ENCODE measurements at places on chromosomes 7 and 10.

- DNase-seq = no peak
Observed at GRCh38 chr10:71811351-71811750, 38.0 kb upstream of the VSIR start.

GRCh38 chr10:130135676-130136225 lies 440 bp upstream of the GLRX3 start:
- DNase-seq = no peak

- no peak for DNase-seq
Observed at GRCh38 chr7:2013381-2014311, 219.1 kb downstream of the MAD1L1 start.

DNA sequence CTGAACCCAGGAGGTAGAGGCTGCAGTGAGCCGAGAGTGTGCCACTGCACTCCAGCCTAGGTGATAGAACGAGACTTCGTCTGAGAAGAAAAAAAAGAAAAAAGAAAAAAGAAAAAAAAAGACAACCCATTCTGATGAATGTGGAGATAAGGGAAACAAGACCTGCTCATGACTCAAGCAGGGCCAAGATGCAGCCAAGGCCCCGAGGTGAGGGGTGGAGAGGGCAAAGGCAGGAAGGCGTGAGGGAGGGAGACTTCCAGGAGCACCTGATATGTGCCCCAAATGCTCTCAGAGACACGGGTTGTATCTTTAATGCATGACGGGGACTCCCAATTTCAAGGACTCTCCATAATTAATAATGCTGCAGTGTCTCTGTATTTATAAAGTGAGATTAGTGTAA lies 134.6 kb downstream of the PIP4K2A start:
- DNase-seq = no peak

- DNase-seq = no peak
Observed at GRCh38 chr7:120276720-120277119, 3.7 kb downstream of the KCND2 start.

GRCh38 chr7:68434857-68435256 lies 1163.4 kb upstream of the AUTS2 start:
- no peak for DNase-seq

DNA sequence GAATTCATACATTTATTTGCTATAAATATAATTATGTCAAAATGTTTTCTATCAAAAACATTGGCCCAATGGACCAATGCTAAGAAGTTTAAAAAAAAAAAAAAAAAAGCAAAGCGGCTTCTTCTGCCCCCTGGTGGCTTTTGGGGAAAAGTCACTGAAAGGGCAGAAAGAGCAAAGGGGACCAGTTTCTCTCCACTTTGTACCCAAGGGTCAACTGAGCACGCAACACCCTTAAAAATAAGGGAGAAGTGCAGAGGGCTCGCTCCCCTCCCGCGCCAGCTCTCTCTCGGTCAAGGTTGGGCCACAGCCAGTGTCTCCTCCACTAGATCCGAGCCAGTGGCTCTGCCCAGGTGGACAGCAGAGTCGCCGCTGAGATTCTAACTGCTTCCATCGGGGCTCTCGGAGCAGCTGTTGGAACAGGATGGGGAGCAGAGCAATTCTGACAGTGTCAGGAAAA lies 136.4 kb upstream of the FGFR2 start:
- DNase-seq = no peak

DNA sequence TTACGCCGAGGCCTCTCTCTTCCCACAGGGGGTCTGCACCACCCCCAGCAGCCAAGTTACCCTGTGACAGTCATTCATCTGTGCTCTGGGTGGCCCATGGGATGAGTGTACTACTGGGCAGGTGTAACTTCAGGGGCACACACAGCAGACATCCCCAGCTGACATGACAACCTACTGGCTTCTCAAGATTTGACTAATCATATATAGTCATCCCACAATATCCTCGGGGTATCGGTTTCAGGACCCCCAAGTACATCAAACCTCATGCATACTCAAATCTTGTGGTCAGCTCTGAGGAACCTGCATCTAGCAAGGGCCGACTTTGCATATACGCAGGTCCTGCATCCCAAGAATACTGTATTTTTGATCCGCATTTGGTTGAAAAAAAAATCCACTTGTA lies 336.9 kb upstream of the C7orf33 start:
- no peak for DNase-seq

GRCh38 chr10:24193330-24193729 lies 15.6 kb upstream of the KIAA1217 start:
- no peak for DNase-seq

GRCh38 chr7:111532625-111533024 lies 29.7 kb downstream of the IMMP2L start:
- no peak for DNase-seq

GRCh38 chr7:105036217-105037168 lies 22.5 kb downstream of the KMT2E start:
- no peak for DNase-seq

DNA sequence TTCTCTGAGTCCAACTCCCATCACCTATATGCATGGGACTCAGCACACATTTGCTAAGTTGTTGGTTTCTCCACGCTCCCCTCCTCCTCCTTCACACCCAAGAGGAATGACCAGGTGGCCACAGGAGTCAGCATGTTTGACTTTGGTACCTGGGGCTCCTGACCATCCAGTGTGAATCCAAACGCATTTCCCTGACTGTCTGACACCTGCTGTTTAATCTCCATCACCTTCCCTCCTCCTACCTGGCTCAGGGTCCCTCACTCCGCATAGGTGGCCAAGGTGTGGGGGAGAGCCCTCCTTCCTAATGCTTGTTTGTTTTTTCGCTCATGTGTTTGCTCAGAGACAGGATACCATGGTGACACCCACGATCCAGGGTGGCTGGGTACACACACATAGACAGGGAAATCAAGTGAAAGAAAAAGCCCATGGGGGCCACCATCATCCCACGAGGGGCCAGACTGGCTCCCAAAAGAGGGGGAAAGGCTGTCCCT lies 194.9 kb downstream of the KCNMA1 start:
- DNase-seq = no peak

GRCh38 chr10:52216852-52217251 lies 97.2 kb upstream of the DKK1 start:
- DNase-seq = peak; percentile 64

- no peak for DNase-seq
Observed at GRCh38 chr10:66990143-66990830, 64.5 kb downstream of the LRRTM3 start.

DNA sequence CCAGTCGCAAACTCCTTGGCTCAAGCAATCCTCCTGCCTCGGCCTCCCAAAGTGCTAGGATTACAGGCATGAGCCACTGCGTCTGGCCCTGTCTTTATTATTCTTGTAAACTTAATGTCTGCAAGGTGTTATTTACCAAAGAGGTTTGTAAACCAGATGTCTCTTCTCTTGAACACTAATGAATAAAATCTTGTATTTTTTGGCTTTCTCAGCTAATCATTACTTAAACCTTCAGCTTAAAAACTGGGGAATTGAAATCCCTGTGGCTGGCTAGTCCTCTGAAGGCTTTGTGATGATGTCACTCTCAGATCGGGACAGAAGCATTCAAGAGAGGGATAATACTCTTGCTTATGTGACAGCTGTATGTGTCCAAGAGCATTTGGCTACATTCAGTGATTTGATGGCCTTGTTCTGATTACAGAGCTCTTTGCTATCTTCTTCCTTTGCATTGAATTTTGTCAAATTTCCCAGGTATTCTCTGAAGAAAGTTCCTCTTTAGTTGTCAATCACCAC lies 130.3 kb downstream of the BICC1 start:
- DNase-seq = no peak

DNA sequence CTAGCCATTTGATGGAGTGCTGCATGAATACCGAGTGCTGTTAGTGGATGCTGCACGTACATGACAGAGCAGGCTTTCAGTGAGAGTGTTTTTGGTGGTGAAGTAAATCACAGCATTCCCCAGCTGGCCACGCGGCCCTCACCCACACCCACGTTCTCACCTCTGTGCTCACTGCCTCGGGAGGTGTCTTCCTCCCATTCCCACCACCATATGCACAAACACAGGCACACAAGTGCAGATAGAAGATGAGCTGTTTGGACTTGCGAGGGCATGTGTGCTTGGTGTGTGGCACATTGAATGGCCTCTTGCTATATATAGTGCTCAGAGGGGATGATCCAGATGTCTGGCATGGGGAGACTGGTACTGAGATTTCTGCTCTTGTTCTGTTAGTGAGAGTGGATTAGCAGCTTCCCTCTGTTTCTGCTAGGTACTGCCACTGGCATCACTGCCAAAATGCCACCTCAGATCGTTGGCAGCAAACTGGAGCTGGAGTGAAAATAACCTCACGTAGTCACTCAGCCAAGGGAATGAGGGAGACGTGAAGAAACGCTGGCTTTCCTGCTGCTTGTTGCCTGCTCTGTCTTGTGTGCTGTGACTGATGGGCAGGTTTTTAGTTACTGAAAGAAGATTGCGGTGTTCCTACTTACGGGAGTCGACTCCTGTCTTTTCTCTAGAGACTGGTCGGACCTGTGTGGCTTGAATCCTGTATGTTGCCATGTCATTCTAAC lies 19.1 kb downstream of the DNAJB6 start:
- DNase-seq = no peak

GRCh38 chr7:118615-119391 lies 73.6 kb upstream of the FAM20C start:
- no peak for DNase-seq

GRCh38 chr10:11608159-11609013 lies 3.1 kb downstream of the USP6NL start:
- DNase-seq = no peak

GRCh38 chr10:73841061-73841421 lies 29.6 kb upstream of the NDST2 start:
- DNase-seq = no peak

DNA sequence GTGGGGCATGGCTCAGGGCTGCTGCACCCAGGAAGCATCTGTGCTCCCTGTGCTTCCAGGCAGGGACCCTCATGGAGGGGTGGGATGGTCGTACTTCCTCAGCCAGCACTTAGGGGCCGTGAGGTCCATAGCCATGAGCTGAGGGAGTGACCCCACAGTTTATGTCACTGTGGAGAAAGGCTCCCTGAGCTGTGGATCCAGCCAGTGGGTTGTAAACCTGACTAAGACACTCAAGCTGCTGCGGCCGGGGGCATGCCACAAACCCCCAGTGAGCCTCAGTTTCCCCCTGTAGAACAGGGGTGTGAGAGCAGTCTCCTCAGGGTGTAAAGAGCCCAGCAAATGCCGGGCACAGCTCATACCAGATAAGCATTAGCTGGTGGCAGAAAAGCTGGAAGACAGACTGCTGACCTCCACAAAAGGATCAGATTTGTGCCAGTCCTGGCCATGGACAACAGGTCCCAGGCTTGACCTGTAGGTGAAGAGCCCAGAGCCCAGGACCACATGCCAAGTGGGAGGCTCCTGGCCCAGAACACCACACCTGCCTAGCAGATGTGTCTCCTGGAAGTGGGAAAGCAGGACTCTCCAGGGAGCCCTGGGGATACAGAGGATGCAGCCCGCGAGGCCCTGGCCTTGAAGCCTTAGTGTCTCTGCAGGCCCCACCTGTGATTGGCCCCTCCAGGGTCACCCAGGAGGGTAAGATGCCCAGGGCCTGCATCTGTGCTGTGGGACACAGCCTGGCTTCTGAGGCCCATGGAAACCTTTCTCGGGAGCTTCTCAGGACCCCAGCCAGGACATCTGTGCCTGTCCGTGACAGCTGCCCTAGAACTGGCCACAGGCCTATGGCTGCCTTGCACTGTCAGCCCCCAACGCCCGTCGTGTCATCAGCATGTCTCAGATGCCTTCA lies 78.1 kb upstream of the RET start:
- DNase-seq = no peak

DNA sequence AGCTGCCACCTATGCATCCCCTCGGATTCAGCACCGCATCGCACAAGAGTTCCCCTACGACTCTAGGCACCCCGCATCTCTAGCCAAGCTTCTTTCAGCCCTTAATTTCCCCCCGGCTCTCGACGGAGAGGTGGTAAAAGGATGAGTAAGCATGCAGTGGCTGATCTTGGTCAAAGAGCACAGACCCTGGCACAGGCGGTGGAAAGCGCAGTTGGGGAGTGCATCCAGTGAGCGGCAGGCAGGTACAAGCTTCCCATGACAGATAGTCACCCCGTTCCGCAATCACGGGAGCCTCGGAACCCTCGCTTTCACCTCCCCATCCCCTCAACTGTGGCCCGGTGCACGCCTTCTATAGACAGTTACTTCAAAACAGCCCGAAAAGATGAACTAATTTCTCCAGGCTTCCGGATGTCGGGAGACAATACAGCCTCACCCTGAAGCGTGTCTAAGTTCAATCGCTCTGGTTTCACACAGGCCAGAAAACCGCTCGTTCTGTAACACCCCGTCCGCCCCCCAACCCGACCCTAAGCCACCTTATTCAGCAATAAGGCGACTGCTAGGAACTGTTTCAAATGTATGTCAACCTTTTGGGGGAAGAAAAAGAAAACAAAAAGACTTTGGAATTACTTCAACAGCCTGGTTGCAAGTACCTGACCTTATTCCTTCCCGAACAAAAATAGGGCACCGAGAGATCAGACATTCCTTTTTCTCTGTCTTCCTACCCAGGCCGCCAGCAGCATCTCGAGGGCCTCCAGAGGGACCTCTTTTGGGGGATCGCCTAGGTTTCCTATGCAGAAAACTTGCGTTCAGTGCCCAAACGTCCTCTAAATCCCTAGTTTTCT lies 1.4 kb downstream of the RHEB start:
- DNase-seq = no peak

DNA sequence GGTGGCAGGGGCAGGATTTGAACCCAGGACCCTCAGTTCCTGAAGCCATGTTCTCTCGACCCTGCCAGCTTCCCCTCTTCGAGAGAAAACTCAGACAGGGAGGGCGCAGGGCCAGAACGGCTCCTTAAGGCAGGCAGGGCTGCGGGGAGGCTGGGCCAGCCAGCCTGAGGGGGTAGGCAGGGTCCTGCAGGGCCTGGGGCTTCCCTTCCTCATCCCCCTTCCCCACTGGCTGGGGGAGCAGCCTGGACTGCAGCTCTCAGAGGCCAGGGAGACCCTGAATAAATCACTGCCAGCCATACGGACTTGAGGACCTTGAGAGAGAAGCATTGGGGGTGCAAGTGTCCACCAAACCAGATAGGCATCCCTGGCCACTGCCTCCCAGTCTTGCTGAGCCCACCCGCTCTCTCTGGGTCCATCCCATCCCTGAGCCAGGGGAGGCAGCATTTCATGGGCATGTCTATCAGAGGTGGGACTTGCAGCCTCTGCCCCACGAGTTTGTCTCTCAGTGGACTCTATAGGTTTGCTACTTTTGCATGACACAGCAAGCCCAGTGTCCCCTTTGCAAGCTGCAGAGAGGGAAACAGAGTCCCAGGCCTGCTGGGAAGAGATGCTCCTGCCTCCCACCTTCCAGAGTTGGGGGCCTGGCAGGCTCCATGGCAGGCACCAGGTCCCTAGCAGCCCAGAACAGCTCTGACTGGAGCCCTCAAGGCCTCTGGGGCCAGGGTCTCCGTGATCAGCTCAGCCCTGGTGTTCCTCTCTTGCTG lies 70.9 kb downstream of the MYL10 start:
- DNase-seq = no peak

GRCh38 chr10:71889388-71889987 lies 38.4 kb upstream of the PSAP start:
- DNase-seq = no peak
